ENCODE measurements at places on chromosomes 6 and 20.

GRCh38 chr20:37423545-37423944 is 77.6 kb downstream of the SRC start:
- no peak for DNase-seq

DNA sequence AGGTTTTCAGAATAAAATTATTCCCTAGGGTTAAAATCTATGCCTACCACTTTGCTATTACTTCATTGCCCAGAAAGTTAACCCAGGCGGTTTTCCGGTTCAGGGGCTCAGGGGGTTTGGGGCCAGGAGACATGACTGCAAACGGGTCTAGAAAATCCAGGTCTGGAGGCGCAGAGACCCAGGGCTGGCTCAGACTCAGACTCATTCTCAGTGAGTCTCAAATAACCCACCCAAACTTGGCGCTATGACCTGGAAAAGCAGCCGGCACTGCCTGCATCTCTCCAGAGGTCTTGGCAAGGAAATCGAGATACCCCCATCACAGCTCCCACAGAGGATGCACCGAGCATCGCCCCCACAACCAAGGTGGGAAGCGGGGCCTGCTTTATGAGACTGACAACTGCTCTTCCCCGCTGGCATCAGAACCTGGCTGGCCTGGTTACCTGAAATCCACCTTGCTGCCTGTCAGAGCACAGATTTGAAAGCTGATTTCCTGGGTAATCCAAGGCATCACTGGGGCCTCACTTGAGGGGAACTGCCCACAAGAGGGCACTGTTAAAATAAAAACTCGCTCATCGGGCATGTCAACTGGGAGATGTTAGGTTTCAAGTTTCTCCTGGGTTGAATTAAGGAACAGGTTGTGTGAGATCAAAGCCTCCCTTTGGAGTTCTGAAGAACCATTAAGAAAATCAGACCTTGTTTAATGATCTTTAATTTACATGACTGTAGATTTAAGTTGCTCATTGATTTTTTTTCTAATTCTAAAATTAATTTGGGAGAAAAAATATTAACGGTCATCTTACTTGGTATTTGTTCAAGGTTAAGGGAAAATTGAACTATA is 55.1 kb downstream of the KIF16B start:
- peak; percentile 12 for DNase-seq

- no peak for DNase-seq
Measured at GRCh38 chr20:53711333-53712211, 117.9 kb upstream of the ZNF217 start.

DNA sequence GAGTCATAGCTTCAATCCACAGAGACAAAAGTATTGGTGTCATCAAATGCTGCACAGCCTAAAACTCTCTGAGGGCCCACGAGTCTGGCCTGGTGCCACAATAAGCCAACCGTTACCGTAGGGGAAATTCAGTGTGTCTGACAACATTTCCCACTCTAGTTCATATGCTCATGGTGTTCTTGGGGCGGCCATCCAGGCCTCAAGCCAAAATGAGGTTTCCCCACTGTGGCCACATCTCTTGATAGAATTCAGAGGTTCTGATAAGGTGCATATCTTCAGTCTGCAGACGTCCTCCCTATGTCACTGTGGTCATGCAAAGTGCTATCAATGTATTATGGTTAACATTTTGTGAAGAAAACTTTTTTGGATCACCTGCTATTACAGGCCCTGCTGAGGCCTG is 627.7 kb downstream of the QKI start:
- no peak for DNase-seq

- no peak for DNase-seq
Measured at GRCh38 chr6:16787128-16787682, 25.9 kb upstream of the ATXN1 start.

DNA sequence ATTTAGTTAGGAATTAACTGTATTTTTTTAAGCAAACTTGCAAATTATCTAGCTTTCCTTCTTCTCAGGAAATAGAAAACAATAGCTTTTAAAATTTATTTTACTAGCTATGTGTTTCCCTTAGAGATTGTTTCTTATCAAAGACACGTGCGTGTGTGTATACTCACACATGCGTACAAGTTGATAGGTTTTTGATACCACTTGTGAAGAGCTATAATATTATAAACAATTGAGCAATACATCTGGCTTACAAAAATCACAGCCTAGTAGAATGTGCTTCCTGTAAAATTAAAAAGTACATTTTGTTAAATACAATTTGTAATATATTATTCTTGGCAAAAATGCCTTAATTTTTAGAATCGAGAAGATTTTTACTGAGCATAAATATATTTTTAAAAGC is 33.9 kb downstream of the COL12A1 start:
- no peak for DNase-seq

GRCh38 chr20:58714340-58714922 is 21.8 kb downstream of the NPEPL1 start:
- DNase-seq: no peak

DNA sequence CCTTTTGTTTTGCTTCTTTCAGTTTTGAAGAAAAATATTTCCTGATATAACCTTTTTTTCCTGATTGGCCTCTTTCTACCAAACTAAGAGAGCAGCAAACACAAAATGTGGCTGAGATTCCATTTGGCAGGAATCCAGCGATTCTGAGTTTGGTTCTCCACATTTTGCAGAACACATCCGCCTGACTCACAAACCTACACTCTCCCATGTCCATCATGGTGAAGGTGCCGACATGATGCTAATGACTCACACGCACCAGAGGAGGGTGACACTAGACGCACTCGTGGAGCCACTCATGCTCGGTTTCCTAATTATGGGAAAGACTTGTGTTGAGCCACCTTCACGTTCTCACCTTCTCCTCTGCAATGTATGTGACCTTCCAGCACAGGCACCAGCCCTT is 45.9 kb upstream of the DUSP22 start:
- no peak for DNase-seq

GRCh38 chr20:51220293-51220706 is 197.4 kb upstream of the KCNG1 start:
- DNase-seq: peak; percentile 46

DNA sequence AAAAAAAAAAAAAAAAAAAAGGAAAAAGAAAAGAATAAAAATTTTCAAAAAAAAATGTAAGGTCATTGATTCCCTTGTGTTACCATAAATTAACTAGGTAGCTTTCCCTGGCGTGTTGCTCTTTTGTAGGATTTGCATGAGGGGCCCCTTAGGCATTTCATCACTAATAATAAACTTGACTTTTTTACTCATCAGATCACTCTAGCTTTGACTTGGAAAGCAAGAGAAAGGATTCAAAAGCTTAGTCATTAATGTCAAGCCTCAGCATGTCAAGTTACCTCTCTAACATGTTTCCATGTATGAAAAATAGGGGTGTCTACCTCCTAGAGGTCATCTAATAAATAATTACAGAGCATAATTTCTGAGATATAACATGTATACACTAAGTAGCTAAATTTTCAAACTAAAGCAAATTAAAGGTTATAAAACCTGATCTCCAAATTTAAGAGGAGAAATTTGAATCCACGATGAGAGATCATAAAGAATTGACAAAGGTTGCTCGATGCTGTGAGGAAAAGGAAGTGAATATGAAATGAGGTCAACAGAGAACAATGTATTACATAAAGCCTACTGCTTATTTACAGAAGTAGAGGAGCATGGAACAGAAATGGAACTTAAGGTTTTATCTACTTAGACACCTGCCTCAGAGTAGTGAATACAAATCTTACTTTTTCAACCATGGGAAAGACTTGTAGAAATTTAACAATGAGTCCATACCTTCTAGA is 86.8 kb downstream of the ARHGAP18 start:
- no peak for DNase-seq

GRCh38 chr6:149319422-149319821 is 1.9 kb downstream of the TAB2 start:
- DNase-seq: no peak

GRCh38 chr6:97059473-97059872 is 134.9 kb downstream of the KLHL32 start:
- DNase-seq: no peak

- no peak for DNase-seq
Measured at GRCh38 chr20:62031462-62032092, 34.1 kb downstream of the TAF4 start.

DNA sequence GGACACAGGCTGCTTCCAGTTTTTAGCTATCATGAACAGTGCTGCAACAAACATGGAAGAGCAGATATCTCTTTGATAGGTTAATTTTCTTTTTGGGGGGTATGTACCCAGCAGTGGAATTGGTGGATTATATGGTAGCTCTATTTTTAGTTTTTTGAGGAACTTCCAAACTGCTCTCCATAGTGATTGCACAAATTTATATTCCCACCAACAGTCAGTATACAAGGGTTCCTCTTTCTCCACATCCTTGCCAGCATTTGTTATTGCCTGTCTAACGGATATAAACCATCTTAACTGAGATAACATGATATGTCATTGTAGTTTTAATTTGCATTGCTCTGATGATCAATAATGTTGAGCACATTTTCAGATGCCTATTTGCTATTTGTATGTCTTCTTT is 237.6 kb downstream of the MMUT start:
- no peak for DNase-seq

DNA sequence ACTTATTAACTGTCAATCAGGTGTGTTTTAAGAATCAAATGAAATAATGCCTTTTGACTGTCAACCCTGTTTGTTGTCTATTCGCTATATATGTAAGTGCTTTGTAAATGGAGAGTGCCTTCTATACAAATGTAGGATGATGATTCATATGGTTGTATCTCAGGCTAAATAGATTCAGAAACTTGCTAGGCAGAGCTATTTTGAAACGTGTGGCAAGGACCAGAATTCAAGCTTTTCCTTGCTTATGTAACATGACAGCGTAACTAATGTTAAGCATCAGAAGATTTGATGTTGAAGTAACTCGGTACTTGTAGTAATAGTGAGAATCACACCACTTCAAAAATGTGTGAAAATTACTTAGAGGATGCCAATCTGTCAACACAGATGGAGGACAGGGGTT is 3.4 kb downstream of the OGFRL1 start:
- no peak for DNase-seq

GRCh38 chr6:111184827-111185532 is 97.7 kb downstream of the SLC16A10 start:
- no peak for DNase-seq

DNA sequence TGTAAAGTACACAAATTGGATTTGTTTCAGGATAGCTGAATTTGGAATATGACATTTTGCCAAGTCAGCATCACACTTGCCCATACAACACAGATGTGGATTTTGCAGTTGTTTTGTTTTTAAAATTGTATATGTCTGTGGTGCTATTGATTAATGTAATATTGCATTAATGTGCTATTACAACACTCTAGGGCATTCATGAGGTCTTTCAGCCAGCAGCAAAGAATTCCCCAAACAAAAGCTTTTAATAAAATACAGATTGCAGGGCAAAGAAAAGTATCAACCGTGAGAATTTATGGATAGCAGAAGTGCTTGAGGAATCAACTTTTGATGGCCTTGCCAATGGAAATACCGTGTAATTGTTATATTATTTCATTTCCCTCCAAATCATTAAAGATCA is 144.9 kb downstream of the AIG1 start:
- DNase-seq: no peak

GRCh38 chr6:137893181-137893580 is 26.1 kb downstream of the TNFAIP3 start:
- DNase-seq: no peak

- no peak for DNase-seq
Measured at GRCh38 chr6:34537922-34538550, 18.1 kb downstream of the SPDEF start.

DNA sequence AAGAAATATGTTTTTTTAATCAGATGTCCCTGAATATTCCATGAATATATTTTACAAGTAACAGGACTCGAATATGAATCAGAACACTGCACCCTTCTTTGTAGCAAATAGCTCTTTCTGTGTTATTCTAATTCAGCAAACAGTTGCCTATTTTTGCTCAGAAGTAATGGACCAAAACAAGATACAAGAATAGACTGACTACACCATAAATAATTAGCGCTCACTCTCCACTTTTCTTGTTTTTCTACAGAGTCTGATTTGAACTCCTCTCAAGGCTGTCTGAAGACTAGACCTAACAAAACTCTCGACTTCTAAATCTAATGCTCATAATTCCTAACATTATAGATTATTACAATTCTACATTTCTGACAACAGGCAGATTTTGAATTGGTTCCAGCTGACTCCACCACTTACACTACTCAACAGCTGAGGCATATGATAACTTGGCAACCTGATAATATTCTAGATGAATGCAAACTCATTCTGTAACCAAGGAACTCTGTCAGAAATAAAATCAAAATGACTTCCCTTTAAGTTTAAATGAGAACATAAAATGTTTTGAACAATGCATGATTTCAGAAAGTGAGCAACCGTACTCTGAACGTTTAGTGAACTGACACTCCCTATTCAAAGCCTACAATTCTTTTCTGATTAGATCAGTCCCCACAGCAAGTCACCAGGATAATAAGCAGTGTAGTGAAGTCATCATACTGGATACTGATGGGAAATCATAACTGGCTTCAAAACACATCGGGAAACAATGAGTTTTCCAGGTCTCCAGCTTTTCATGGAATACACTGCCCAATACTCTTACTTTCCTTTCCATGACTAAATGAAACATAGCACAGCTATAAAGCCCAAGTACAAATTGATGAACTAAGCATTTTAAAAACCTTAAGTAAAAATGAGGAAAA is 114.2 kb upstream of the BEND6 start:
- no peak for DNase-seq

GRCh38 chr6:138640028-138640427 is 133.5 kb upstream of the CCDC28A start:
- no peak for DNase-seq

- no peak for DNase-seq
Measured at GRCh38 chr6:168683621-168684020, 242.6 kb downstream of the SMOC2 start.

DNA sequence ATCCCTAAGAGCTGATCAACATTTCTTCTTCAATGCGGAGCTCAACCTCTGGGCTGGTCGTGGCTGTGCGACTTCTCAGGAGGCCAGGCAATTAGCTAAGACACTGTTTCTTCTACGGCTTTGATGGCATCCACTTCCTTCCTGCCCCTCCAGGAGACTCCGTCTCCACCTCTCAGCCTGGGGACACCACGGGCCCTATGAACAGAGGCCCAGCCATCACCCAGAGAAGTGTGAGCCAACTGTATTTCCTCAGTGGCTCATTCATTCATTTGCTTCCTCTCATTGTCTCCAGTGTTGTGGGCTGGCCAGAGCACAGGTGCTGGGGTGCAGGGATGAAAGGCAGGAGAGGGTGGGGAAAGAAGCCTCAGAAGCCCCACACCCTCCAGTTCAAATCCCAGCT is 51.8 kb upstream of the APCDD1L start:
- DNase-seq: no peak

- DNase-seq: no peak
Measured at GRCh38 chr20:57199656-57200405, 66.6 kb downstream of the BMP7 start.

- no peak for DNase-seq
Measured at GRCh38 chr20:51382111-51382985, 160.2 kb downstream of the NFATC2 start.

GRCh38 chr6:31663126-31663960 is 1.5 kb downstream of the GPANK1 start:
- no peak for DNase-seq
